ENCODE measurements at places on chromosomes 5 and 9.

- no peak for DNase-seq
Measured at GRCh38 chr5:125209650-125210049, 463.2 kb upstream of the ZNF608 start.

GRCh38 chr5:138601444-138601843, 26.2 kb upstream of the HSPA9 start:
- no peak for DNase-seq

DNA sequence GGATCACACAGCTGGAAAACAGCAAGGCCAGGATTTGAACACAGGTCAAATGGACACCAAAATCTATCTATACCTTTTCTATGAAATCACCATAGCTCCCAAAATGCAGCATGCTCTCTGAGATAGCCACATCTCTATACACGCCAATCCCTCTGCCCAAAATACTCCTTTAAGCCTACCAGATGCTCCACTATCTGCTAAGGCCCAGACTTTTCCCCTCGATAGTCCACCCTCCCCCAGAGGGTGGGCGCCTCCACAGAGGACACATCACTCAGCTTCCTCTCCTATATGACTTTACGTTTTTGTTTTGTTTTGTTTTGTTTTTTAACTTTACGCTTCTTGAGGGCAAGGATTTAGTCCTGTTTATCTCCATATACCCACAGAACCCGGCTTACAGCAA, 46.8 kb downstream of the MTMR12 start:
- DNase-seq = no peak

DNA sequence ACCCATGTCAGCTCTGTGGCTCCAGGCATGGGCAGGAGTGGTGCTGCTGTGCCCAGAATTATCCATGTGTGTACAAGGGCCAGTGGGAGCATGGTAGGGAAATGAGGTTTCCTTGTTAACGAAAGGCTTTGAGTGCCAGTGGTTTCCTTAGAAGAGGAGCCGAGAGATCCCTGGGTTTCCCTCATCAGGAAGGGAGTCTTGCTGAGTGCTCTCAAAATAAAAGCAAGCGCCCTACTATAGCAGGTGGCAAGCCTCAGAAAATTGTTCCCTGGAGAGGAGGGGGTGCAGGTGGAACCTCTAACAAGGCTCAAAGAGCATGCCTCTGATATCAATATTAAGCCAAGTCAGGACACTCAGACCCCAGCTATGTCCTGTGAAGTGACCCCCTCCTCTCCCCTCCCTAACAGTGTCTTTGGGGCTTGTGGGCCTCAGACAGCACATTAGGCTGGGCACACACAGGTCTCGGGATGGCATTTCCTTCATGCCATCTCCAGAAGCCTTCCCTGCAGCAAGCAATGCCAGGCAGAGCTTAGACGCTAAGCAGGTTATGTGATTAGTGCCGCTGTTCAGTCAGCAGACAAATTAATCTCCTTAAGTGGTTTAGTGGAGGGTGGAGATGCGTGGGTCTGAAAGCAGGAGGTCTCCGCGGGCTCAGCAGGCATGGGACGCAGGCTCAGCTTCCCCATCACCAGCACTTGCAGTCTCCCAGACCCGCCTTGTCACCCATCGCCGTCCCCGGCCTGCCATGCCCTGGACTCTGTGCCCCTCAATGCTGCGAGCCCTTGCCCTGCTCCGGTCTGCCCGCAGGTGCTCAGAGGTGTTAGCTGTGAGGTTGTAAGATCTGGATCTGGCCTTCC, 60.0 kb upstream of the RARS1 start:
- DNase-seq = no peak

- no peak for DNase-seq
Measured at GRCh38 chr5:125695996-125696655, 727.1 kb upstream of the GRAMD2B start.

DNA sequence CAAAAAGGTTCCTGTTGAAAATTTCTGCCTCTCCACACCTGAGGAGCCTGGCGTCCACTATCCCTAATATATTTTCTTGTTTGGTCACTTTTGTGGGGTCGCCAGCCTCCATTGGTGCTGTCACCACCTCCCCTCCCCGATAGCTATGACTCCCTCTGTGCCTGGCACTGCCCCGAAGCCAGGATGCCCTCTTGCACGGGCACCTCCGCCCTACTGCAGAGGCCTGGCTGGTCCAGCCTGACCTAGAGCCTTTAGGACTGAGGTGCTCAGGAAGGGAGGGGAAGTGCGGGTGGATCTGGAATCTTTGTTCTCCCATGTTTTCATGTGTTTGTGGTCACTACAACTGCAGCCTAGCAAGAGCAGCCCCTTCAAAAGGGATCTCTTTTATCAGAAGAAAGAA, 62.6 kb downstream of the WNK2 start:
- DNase-seq = no peak

GRCh38 chr9:8338767-8339510, 539.4 kb upstream of the DMAC1 start:
- no peak for DNase-seq

DNA sequence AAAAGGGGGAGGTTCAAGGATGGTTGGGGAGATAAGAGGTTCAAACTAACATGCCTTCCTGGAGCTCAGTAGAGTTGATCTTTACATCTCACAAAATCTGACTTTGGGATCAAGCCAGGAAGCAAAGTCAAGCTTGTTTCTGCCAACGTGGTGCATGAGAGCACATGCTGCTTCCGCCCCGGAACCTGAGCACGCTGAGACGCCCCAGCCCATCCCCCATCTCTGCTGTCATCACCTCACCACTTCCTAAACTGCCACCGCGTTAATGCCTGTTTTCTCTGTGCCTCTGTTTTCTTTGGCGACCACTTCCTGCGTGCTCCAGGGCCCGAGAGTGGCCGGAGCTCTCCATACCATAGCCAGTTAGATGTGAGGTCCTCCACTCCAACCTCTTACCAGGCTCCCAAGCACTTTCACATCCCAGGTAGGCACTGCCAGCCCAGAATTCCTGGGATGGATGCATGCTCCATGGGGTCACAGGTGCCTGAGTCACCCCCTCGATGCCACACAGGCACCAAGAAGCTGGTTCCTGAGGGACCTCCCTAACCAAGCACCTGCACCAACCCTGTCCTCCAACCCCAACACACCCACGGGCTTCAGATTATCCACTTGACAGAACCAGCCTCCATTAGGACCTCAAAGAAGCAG, 31.2 kb upstream of the AFAP1L1 start:
- DNase-seq = peak; percentile 91

- no peak for DNase-seq
Measured at GRCh38 chr5:180640611-180640860, 8.9 kb downstream of the FLT4 start.

DNA sequence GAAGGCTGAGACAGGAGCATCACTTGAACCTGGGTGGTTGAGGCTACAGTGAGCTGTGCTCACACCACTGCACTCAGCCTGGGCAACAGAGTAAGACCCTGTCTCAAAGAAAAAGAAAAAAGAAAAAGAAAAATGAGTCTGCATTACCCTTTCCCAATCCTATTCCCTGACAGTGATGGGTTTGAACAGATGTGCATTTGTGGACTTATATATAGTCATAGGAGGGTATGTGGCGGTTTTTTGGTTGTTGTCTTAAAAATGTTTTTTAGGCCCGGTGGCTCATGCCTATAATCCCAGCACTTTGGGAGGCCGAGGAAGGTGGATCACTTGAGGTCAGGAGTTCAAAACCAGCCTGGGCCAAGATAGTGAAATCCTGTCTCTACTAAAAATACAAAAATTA, 13.4 kb downstream of the HDHD3 start:
- DNase-seq = no peak

GRCh38 chr5:109714592-109714991, 24.9 kb downstream of the MAN2A1 start:
- no peak for DNase-seq
